ENCODE measurements at places on chromosomes 13 and 19.

- DNase-seq, result no peak
Measured at GRCh38 chr13:20170921-20171320, 10.1 kb upstream of the GJA3 start.

DNA sequence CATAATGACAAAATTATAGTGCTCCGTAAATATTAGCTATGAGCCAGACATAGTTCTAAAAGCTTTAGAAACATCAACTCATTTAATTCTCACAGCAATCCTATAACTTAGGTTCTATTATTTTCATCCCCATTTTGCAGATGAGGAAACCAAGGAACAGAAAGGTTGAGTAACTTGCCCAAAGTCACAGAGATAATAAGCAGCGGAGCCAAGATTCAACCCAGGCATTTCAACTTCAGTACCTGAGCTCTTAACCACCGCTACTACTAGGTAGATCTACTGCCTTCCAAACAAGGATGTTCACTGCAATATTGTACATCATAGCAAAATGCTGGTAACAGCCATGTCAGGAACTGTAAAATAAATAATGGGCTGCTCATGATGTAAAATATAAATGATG is 39.9 kb downstream of the ELF1 start:
- DNase-seq, result no peak

GRCh38 chr19:18608805-18609716 is 2.5 kb upstream of the CRLF1 start:
- no peak for DNase-seq

DNA sequence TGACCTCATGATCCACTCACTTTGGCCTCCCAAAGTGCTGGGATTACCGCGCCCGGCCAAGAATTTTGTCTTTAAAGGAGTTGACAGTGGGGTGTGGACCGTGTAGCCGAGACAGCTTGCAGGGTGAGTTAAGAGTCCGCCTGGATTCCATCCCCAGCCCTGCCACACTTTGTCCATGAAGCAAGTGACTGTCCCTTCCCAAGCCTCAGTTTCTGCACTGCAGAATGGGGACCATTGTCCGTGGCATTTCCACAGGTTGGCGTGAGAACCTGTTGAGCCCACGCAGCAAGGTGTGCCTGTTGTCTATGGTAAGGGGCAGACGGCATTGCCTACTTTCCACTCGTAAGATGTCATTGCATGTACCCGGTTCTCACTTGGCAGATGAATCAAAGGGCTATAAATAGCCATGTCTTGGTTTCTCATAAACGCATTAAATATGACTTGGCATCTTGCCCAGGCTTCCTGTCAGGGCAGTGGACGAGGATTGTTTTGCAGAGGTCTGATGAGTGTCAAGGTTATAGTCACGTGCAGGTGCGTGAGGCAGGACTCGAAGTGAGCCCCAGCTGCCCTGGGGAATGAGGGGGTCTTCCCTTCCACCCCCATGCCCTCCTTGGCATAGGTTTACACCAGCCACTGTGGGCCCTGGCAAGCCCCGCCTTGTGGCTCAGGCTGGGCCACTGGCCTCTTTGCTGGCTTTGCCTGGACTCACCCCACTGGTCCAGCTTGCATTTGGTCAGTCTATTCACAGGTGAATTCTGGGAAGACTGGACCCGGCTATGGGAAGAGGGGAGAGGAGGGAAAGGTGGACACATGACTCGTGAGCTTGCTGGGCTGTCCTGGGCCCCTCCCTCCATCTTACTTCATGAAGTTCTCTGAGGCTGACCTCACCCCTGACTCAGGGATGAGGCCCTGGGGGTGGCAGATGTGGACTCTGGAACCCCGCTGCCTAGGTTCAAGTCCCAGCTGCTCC is 14.6 kb downstream of the FAM187B start:
- DNase-seq, result peak; percentile 59

- no peak for DNase-seq
Measured at GRCh38 chr13:103510007-103510535, 443.9 kb upstream of the SLC10A2 start.

DNA sequence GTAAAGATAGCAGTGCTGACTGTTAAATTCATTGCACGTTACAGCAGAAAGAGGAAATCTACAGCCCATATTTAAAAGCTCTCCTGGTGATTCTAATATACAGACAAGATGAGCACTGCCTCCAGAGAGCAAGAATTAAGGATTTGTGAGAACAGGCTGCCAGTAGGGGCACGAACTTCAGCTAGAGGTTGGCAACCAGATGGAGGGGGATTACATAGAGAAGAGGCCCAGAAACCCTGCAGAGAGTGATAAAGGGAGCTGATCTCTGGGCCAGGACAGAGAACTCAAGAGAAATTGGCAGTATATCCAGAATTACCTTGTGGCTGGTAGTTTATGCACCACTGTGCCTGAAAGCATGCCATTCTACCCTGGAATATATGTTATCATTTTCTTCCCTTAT is 144.8 kb downstream of the UFM1 start:
- DNase-seq, result no peak

- no peak for DNase-seq
Measured at GRCh38 chr13:44140888-44141724, 232.5 kb upstream of the SERP2 start.

- DNase-seq, result no peak
Measured at GRCh38 chr13:44068737-44069136, 189.0 kb downstream of the LACC1 start.

GRCh38 chr19:40561947-40562346 is 14.7 kb upstream of the SHKBP1 start:
- DNase-seq, result no peak

DNA sequence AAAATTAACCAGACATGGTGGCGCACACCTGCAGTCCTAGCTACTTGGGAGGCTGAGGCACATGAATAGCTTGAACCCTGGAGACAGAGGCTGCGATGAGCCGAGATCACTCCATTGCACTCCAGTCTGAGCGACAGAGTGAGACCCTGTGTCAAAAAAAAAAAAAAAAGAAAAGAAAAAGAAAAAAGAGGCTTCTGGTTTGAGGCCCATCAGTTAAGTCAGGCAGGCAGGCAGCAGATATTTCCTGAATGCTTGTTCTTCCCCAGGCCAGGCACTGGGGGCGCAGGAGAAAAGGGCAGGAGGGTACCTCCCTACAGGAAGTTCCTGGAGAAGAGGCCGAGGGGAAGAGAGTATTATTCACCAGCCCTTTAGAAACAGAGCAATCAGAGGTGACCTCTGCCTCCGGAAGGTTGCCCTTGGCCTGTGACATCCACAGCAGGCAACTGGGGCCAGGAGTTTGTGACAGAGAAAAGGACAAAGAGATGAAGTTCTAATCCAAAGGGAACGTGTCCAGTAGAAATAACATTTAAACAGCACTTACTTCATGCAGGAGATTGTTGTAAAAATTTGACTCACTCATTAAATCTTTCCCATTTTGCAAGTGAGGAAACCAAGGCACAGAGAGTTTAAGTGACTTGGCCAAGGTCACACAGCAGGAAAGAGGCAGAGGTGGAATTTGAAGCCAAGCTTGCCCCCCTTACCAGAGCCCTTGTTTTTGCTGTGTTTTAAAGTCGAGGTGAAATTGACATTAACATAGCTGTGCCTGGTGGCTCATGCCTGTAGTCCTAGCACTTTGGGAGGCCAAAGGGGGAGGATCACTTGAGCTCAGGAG is 4.3 kb upstream of the RLN3 start:
- DNase-seq, result no peak

DNA sequence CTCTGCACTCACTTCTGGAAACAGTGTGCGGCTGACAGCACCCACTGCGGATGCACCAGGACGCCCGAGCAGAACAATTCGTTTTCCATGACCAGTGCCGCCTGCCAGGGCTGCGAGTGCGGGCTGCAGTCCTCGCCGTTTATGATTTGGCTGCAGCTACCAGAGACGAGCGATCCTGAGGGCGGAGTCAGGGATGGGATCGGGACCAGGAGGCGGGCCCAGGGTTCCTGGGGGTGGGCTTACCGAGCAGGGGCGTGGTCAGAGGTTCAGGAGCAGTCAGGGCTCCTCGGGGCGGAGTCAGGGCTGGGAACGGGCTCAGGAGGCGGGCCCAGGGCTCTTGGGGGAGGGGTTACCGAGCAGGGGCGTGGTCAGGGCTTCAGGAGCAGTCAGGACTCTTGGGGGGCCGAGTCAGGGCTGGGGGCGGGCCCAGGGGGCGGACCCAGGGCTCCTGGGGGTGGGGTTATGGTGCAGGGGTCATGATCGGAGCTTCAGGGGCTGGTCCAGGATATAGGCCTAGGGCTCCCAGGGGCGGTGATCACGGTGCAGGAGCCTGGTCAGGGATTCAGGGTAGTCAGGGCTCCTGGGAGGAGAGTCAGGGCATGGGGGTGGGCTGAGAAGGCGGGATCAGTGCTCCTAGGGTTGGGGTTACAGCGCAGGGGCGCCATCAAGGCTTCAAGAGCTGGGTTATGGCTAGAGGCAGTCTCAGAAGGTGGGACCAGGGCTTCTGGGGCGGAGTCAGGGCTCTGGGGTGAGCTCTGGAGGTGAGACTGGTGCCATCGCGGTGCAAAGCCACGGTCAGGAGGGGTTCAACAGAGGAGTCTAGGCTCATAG is 1.7 kb downstream of the KLK4 start:
- no peak for DNase-seq

DNA sequence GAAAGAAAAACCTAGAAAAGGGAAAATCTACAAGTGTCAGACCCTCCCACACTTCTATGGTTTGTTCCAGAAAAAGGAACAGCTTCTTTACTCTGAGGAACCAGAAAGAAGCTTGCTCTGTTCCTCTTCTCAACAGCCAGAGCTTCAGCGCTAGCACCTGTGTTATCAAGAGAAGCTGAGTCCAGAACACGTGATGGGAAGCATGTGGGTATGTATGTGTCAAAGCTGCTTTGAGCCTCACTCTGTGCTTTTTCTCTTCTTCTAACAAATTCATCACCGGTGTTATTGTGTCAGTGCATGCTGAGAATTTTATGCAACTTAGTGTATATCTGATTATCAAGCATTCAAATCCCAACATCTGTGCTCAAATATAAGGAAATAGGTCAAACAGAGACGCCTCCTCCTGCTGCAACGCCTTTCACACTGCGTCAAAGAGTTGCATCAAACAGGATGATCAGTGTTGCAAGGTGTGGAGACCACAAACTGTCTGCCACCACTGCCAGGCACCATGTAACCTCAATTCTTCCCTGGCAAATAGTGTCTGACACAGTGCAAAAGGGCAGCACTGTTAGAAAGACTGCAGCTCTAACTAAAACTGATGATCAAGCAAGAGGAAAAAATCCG is 83.9 kb downstream of the LRRC63 start:
- peak; percentile 21 for DNase-seq

DNA sequence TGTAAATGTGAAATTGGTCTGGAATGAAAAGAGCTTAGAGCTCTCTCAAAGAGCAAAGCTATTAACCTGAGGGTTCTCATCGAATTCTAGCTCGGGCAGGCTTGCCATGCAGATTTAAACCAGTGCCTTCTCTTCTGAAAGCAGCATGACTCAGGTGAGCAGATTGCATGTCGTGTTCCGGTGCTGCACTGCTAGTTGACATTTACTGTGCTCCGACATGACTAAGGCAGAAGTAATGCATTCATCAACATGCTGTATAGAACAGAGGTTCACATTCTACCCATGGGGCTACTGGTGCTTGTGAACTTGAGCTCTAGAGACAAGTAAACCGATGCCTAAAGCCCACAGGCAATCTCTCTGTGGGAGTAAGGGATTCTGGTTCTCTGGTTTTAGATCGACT is 947.7 kb downstream of the EFNB2 start:
- no peak for DNase-seq

DNA sequence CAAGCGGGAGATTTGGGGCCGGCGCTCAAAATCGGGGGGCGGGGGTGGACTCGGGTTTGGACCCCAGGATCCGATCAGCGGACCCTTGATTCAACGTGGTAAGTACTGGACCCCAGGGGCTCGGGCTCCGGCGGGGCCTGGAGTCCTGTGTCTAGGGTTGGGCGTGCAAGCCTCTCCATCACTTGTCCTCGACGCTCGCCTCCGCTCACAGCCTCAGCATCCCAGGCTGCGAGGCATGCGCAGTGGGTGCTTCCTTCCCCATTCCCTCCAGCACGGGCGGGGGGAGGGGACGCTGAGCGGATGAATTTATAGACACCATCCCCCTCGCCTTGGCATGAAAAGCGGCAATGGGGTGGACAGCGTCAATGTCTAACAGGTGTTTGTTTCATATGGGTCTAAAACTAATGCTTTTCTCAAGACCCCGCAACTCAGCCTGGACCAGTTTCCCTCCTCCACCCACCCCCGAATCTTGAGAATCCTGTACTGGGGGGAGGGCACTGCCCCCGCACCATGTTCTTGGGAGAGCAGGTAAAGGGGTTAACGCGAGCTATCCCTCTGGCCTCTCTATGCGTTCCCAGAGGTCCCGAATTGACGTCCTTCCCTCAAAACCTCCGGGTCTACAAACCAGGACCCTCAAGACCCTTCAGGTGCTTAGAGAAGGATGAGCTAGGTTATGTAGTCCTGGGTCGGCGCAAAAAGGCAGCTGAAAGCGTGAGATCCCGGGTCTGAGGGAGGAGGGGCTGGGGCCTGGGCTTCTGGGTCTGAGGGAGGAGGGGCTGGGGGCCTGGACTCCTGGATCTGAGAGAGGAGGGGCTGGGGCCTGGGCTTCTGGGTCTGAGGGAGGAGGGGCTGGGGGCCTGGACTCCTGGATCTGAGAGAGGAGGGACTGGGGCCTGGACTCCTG is 579 bp downstream of the CPT1C start:
- no peak for DNase-seq

DNA sequence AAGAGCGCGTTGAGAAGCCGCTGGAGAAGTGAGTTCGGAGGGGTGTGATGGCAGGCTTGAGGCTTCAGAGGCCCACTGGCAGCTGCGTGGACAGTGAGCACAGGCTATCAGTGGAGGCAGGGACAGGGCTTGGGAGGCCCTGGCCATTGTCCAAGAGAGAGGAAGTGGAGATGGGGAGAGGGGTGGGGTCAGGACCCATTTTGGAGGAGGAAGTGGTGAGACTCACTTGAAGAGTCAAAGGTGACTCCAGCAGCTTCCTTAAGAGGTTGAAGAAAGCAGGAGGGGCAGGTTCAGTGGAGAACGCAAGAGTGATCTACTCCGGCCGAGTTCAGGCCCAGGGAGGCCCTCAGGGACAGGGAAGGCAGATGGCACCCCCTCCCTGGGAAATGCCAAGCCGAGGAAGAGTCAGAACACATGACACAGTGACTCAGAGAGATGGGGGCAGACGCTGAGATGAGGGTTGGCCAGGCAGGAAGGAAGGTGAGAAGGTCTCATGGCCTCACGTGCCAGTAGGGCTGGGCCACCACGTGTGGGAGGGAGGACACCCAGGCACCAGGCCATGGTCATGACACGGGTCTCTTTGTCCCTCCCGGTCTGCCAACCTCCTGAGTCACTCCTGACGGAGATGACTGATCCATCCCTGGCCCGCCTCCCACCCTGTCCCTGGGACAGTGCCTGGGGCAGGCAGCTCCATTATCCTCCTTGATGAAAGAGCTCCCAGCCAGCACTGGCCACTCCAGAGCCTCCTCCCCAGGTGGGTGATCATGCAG is 10.1 kb upstream of the CD22 start:
- DNase-seq, result no peak

GRCh38 chr13:32277839-32278238 is 37.3 kb downstream of the ZAR1L start:
- DNase-seq, result no peak

GRCh38 chr13:111667757-111668156 is 347.3 kb downstream of the TEX29 start:
- DNase-seq, result no peak

Data from stimulated activated CD4-positive, alpha-beta T cell treated with anti-CD3 and anti-CD28 coated beads, Interleukin-1b, Interleukin-23, amount 100 ng/mL, for 24 hours (primary cell).